ENCODE measurements at places on chromosomes 7 and 10. TPM values are rescaled to one million over a fixed set of nuclear protein-coding genes. Genes with fewer than 3 reads are reported as not detected.

DNA sequence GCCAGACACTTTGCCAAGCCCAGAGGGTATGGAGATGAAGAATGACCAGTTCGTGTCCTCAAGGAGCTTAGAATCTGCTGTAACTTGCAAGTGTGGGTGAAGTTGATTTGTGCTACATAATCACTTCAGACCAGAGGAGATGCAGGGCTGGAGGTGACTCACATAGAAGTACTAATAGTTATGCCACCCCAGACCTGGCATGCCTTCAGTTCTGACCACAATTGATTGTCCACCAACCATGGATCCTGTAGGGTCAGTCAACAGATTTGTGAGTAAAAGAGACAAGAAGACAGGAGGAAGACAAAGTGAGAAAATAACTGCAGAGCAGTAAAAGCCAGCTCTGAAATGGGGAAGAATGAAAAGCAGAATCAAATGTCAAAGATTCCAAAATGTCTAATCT lies 51.2 kb upstream of the BMPER start:
- no peak for DNase-seq

DNA sequence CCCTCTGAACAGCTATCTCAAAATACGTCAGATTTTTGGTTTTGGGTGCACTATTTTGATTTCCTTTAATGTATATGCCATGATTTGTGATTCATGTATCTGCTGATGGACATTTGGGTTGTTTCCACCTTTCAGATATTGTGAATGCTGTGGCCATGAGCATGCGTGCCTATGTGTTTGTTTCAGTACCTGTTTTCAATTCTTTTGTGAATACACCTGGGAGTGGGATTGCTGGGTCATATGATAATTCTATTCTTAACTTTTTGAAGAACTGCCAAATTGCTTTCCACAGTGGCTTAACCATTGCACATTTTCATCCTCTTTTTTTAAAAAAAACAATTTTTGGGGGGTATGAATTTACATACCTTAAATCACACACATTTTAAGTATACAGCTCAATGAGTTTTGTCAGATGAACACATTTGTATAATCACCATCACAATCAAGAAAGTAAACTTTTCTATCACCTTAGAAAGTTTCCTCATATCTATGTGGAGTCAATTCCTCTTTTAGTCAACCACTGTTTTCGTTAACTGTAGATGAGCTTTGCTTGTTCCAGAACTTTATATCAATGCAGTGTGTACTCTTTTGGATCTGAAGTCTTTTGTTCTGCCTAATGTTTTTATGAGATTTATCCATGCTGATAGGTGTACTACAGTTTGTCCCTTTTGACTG lies 36.9 kb downstream of the CYP26A1 start:
- no peak for DNase-seq

BUD31 gene
- 63.7 TPM for total RNA-seq

- no peak for DNase-seq
Observed at GRCh38 chr10:38003026-38003425, 7.4 kb upstream of the ZNF33A start.

DNA sequence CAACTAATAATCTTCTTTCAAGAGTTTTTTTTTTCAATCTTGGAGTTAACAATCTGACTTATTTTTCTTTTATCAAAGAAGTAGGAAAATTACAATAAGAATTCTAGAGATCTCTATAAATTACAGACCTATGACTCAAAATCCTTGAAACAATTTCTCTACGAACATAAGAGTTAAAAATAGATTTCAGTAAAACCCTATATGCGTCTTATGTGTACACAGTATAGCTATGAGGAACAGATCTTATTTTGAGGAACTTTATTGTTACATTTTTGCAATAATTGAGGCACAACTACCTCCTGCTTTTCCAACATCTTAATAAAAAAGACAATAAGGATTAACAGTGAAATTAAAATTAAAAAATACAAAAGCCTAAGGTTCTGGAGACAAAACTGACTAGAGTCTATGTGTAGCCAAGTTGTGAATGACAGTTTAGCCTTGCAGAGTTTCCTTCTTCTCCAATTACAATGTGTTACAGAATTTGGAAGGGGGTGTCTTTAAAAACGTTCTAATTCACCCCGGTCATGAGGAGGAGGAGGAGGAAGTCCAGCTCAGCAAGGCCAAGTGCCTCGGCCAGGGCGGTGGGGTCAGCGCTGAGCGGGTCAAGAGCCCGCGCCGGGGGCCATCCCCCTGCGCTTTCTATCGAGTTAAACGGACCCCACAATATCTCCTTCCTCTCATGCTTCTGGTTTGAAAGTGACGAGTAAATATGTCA lies 40.5 kb downstream of the AMZ1 start:
- no peak for DNase-seq

DNA sequence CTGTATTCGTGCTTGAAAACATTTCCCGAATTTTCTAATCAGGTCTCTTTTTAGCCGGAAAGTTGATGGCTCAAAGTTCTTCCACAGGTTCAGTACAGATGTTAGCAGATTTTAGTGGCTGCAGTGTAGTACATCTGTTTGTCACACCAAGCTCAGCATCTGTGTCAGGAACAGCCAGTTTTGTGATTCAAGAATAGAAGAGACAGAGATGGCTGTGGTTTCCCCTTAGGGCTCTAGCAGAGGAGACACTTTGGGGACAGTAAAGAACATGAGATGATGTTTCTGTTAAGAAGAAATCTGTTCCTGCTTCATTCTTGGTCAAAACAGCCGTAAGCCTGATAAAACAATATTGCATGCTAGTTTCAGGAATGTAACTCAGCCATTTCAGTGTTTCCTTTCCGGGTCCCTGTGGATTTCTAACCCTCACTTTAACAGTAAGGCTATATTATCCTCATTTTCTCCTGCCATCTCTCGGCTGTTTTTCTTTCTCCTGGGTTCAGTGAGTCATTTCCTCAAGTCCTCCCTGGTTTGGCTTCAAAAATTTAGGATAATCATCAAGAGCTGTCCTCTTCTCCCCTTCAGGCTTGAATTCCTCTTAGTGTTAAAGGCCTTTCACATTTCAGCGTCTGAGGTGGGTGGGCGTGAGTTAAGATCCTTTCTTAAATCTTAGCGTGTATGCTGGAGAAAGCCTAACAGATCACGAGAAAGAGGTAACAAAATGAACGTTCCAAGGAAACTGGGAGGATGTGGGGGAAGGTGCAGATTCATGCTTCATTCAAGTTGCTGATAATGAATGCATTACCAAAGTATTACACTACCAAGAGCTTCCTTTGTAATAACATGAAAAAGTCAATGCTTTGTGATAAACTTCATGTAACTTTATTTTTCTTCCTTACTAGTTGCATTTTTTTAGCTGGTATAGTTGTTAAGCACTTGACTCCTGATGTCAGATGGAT lies 37.1 kb upstream of the BICC1 start:
- no peak for DNase-seq

DNA sequence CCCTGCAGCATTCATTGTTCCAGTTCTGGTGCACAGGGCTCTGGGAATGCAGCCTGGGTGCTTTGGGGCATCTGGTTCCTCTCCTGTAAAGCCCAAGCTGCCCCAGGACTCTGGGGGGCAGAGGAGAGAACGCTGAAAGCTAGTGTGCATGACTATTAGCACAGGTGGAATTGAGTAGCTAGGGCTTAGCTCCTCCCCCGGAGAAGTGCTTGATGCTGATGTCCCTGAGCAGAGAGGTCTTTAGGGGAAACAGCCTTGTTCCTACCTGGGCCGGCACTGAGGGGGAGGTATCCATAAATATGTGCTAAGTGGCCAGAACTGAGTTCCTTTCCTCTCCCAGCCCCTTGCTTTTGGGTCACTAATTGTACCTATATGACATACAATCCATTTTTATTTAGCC lies 3.9 kb downstream of the ADCY1 start:
- DNase-seq: no peak

DNA sequence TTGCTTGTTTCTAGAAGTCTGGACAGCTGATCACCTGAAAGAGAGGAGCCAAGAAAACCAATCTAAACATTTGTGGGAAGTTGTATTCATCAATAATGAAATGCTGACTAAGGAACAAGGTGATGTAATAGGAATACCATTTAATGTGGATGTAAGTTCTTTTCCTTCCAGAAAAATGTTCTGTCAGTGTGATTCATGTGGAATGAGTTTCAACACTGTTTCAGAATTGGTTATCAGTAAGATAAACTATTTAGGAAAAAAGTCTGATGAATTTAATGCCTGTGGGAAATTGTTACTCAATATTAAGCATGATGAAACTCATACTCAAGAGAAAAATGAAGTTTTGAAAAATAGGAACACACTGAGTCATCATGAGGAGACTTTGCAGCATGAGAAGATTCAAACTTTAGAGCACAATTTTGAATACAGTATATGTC lies 39.8 kb upstream of the ZNF37A start:
- no peak for DNase-seq

SLC16A12 gene
- total RNA-seq: not detected

TLL2 gene
- not detected for total RNA-seq

DNA sequence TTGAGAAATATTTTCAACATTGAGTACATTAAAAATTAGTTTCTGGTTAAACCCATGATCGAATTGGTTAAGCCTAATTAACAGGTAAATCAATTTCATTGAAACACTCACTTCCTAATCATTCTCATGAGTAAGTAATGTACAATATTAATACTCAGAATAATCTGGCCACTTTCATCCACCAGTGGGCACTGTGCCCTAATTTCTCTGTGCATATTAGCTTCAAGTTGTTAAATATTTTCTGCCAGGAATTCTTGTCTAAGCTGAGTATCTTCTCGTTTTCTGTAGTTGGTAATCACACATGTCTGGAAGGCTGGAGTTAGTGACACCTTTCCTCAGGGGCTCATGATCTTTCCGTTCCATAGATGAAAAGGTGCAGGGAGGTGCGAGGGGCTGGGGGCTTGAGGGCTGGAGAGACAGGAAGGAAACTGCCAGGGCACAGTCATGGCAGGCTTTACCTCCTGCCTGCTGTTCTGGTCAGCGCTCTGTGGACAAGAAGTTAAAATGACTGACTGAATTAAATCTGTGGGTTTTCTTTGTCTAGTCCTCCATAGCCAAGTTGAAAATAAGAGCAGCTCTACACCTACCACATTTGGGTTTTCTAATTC lies 71.9 kb downstream of the WIPF3 start:
- DNase-seq: peak; percentile 85

ELAPOR2 gene
- total RNA-seq: 9.7 TPM

GRCh38 chr7:27997188-27997707 lies 183.3 kb downstream of the JAZF1 start:
- no peak for DNase-seq

- no peak for DNase-seq
Observed at GRCh38 chr10:51846856-51847506, 147.6 kb upstream of the CSTF2T start.

GRCh38 chr7:102169651-102170392 lies 116.8 kb upstream of the SH2B2 start:
- no peak for DNase-seq

GRCh38 chr7:107387128-107387527 lies 82.7 kb upstream of the GPR22 start:
- no peak for DNase-seq

DNA sequence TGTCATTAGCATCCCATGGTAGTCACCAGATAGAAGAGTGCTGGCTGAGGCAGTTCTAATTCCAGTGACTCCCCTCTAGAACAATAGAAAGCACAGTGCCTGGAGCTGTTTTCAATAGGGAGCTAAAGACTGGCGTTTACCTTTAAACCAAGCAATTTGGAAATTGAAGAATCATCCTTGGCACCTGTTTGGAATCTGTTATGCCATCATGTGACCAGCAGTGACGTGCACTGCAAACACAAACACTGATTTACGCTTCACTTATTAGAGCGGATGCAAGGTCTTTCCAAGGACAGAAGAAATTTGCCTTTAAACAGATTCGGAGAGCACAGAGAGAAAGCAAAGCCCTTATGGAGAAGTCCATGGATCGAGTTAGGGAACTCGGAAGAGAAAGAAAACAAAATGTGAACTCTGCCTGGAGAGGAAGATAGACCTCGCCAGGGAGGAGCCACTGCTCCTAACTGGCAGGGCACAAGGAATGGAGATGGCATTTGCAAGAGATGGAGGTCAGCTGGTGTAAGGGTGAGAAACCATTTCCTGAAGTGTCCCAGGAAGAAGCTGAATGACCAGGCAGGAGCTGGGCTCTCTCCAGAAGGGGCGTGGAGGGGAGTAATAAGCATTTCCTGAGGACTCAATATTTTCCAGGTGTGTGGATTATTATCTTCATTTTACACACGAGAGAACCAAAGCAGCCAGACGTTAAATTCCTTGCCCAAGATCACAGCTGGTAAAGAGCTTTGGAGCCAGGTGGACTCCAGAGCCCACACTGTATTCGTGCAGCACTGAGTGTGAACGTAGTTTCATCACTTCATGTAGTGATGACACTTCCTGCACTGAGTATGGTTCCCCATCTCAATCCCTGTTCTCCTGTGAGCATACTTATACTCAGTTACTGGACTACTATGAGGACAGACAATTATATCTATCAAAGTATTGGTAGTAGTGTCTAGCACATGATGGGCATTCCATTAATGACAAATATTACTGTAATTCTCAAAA lies 97.7 kb downstream of the CUBN start:
- DNase-seq: no peak

DNA sequence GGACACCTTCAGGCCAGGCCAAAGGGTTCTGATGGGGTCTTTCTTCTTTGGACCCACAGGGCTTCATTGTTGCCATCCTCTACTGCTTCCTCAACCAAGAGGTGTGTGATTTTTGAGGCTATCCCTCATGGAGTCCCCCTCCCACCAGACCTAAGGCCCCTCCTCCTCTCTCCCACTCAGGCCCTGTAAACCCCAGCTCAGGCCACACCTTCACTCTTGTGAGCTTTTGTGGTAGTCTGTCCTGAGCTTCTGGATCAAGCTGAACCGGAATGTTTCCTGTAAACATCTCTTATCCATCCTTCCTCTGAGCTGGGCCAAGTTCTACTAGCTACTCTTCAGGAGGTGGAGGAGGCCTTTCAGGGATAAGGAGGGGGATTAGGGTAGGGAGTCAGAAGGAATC lies 13.5 kb downstream of the GHRHR start:
- no peak for DNase-seq

JMJD1C gene
- 141 TPM for total RNA-seq

- no peak for DNase-seq
Observed at GRCh38 chr10:95605163-95605562, 44.0 kb upstream of the SORBS1 start.

C10orf62 gene
- total RNA-seq: not detected

GRCh38 chr7:34320926-34321661 lies 336.9 kb upstream of the NPSR1 start:
- peak; percentile 82 for DNase-seq

OPTN gene
- 0.56 TPM for total RNA-seq

- no peak for DNase-seq
Observed at GRCh38 chr7:102856036-102856435, 56.8 kb upstream of the LRRC17 start.

DNA sequence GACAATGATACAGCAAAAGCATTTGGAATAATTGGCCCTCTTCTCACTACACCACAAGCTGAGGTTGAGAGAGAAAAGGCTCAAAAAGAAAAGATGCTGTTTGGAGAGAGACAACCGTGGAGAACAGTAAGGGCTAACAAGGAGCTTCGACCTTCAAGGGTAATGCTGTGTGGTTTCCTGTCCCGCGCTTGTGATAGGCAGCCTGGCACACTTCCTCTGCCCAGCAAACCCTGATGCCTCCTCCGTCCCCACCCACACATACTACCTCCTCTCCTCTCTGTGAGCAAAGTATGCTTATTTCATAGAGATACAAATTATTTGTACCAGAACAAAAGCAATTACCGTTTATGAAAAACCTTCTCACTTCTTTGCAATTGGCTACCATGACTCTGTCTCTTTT lies 755.4 kb downstream of the KCNMA1 start:
- DNase-seq: no peak

Data from Karpas-422 (cell line).